Effector memory CD8-positive, alpha-beta T cell (primary cell): ENCODE measurements at places on chromosomes 7 and 10.

GRCh38 chr7:87370660-87371180, 25.3 kb downstream of the CROT start:
- no peak for DNase-seq

GRCh38 chr7:117665368-117665767, 185.5 kb downstream of the CFTR start:
- DNase-seq = no peak

DNA sequence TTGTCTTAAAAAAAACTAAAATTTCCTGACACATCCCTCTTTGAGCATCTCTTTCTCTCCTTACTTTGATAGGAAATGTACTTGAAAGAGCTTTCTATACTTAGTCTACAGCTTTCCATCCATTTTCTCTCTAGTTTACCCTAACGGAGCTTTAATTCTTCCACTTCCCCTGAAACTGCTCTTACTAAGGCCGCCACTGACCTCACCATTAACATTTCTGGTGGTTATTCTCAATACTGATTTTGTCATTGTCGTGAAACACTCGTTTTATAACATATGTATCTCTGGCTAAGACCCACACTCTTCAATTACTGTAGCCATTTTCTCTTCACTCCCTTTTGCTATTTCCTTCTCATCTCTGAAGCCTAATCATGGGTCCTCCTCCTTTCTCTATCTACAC, 262.0 kb upstream of the FERD3L start:
- DNase-seq = no peak

GRCh38 chr10:124588736-124589490, 127.3 kb downstream of the LHPP start:
- no peak for DNase-seq

GRCh38 chr10:24574161-24574560, 149.5 kb downstream of the ARHGAP21 start:
- DNase-seq = no peak

DNA sequence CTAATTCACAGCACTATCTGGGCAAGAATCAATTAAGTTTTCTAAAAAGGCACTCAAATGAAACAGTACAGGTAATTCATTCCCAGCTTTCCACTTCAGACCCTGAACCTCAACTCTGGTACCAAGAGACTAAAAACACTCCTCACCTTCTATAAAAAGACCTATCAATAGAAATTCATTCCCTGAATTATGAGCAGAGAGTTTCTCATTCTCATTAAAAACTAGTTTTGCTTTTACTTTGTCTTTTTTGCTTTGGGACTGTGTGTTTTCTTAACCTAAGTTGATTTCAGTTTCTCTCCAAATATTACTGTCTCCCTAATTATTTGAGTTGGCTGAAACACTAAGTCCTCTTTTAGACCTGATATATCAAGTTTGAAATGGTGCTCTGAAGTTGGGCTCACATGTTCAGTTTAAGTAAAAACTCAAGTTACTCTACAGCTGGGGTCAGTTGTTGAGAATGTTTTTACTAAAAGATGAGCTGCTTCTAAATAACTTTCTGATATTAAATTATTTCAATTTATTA, 189.5 kb downstream of the JAZF1 start:
- DNase-seq = no peak

GRCh38 chr10:120505866-120506265, 48.8 kb downstream of the PLPP4 start:
- DNase-seq = no peak

GRCh38 chr10:32906595-32906994, 51.4 kb downstream of the ITGB1 start:
- DNase-seq = no peak

GRCh38 chr10:112526139-112526538, 79.1 kb downstream of the VTI1A start:
- no peak for DNase-seq

GRCh38 chr7:13181216-13181615, 493.8 kb downstream of the ARL4A start:
- no peak for DNase-seq

DNA sequence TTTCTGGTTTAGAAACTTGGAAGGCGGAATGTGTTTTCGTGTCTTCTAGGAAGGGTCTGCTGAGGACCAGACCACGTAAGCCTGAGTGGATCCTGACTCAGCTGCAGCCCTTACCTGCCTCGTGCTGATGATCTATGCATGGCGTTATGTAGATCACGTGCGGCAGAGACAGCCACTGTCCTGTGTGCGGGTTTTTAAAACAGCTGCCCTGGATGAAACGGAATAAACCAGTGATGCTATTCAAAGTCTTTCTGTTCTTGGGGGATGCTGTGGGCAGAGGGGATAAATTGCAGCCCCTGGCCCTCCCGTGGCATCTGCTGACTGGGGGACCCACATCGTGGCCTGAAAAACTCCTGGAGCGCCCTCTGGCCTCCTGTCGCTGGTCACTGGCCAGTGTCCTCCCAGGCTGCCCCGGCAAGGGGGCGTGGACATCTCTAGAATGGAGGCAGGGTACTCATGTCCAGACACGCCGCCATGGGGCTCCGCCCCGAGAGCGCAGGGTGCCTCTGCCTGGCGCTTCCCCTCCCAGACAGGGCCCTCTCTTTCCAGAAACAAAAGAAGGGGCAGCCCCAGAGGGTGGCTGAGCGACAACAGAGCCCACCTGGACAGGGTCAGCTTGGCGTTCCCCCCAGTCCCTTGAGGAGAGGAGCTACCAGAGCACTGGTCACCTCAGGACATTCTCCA, 13.2 kb downstream of the ALKBH4 start:
- DNase-seq = no peak

- DNase-seq = no peak
Observed at GRCh38 chr7:130853503-130854279, 119.7 kb upstream of the KLF14 start.

- no peak for DNase-seq
Observed at GRCh38 chr10:18409599-18410397, 241.6 kb downstream of the NSUN6 start.

DNA sequence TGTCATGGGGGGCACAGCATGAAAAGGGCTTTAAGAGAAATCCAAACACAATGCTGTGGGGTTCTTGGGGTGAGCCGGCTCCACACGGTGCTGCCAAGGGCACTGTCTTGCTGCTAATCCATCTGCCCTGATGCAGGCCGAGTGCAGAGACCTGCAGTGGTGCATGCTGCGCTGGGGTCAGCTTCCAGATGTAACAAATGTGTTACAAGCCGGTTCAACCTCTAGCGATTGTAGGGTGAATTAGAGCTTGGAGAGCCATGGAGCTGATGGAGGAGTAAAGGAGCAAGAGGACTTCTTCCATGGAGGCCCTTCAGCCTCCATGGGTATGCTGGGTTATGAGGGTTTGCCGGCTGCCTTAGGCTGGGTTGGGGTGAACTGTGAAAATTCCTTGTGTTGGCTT, 402.3 kb downstream of the TYW1 start:
- DNase-seq = no peak

DNA sequence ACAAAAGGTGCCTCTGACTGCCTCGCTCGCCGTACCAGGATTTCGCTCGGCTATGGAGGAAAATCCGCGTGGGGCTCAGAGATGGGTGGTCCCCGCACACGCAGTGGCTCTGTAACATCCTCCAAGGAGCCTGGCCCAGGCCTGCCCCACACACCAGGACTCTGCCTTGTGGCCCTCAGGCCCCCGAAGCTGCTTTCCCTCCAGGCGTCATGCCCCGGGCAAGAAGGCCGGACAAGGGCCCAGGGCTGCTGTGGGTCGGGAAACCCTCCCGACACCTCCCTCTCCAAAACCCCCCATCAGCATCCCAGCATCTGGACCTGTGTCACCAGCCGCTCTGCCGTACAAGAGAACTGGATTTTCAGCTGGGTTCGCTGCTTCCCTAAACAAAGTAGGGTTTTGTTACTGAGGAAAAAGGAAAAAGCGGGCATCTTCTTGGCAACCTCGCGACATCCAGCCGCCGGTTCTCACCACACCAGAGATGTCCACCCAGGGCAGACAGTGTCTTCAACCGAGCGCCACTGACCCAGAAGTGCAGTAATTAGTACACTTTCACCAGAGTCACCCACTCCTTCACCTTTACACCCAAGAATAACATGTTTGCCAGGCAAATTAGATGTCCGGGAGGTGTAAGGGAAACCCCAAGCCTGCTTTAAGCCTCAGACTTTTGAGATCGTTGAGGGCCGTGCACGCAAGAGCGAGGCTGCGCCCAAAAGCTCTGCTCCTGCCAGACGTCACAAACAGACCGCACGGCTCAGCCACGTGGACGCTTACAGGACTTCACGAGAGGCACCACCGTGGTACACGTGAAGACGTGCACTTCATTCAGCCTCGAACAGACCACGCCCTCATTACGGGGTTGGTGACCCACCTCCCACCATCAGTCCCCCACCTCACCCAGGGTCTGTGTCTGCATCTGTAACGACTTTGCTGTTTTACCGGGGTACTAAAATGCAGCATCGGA, 62.2 kb downstream of the DIP2C start:
- no peak for DNase-seq

- DNase-seq = no peak
Observed at GRCh38 chr7:28954946-28955345, 3.2 kb downstream of the TRIL start.

- DNase-seq = no peak
Observed at GRCh38 chr10:19580691-19581090, 235.5 kb upstream of the PLXDC2 start.

- no peak for DNase-seq
Observed at GRCh38 chr7:52154382-52154781, 837.8 kb upstream of the COBL start.

- DNase-seq = no peak
Observed at GRCh38 chr10:93567277-93568104, 1.0 kb downstream of the FFAR4 start.

- no peak for DNase-seq
Observed at GRCh38 chr7:15086131-15086611, 183.6 kb upstream of the DGKB start.

GRCh38 chr10:63699785-63700613, 178.8 kb downstream of the REEP3 start:
- DNase-seq = no peak

DNA sequence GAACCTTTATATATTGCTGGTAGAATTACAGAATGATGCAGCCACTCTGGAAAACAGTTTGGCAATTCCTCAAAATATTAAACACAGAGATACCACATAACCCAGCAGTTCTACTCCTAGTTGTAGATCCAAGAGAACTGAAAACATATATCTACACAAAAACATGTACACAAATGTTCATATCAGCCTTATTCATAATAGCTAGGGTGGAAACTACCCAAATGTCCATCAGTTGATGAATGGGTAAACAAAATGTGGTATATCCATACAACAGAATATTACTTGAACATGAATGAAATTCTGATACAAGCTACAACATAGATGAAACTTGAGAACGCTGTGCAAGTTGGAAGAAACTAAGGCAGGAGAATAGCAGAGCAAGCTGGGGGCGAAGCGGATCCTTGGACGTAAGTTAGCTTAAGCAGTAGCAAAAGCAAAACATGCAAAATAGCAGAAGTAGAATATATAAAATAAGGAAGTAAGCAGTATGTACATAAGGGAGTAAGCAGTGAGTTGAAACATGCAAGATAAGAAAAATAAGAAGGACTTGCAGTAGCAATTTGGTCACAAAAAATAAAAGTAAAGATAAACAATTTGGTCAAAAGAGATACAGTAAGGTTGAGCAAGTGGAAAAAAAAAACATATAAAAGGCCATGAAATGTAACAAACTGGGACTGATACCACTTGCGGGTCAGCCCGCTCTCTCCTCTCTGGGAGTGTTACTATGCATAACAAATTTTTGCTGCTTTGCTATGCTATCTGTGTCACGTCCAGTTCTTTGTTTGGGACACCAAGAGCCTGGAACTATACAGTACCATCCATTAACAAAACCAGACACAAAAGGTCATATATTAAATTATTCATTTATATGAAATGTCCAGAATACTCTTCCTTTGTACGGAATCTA, 18.0 kb upstream of the HILPDA start:
- no peak for DNase-seq

DNA sequence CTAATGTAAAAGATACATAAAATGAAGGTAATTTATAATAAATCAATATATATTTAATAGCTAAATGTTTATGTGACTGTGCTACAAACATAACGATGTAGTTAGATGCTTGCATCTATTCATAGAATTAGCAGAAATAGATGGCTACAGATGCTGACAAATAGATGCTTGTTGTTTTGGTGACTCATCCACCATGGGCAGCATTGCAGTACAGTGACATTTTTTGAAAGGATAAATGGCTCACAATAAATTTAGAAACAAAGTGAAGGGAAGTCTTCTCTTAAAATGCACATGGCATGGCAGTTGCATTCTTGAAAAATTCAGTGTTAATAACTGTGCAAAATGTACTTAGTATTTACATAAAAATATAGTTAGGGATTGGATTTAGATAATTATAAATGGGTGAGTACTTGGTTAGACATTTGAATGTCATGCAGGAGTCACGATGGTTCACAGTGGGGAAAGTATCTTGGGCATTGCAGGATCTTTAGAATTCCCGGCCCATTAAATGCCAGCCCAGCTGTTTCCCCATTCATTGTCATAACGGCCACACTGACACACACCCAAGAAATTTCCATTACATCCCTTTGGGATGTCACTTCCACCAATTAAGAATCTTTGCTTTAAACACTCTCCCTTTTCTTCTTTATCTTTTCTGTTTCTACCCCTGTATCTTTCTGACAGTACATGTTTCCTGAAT, 564.1 kb downstream of the ATRNL1 start:
- no peak for DNase-seq
